ENCODE measurements at places on chromosomes 6 and 20. TPM values are rescaled to one million over a fixed set of nuclear protein-coding genes. Genes with fewer than 3 reads are reported as not detected.

- no peak for DNase-seq
- no peaks in the 10 kb centered on the region for H3K27me3 ChIP-seq
- no peak overlapping the region for H3K4me3 ChIP-seq
- no peak overlapping the region for H3K27ac ChIP-seq
Measured at GRCh38 chr6:123913863-123914262, 110.2 kb downstream of the NKAIN2 start.

DNA sequence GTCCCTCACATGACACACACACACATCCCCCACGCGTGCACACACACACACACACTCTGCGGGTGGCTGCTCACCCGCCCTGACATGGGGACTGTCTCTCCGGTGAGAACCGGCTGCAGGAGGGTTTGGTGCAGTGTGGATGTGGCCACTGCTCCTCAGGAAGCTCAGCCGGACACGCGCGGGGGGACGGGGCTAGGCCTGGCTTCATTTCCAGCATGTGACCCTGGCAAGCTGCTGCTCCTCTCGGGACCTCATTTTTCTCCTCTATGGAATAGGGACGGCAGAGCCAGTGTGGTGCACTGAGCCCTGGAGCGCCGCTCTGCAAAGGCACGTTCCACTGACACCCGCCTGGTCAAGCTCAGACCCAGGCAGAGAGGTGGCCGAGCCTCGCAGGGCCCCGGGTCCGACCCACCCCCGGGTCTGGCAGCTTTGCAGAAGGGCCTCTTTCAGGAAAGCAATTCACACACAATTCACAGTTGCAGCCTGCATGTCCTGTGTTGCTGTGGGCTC, 56.8 kb upstream of the SLCO4A1 start:
- H3K27ac ChIP-seq: no peak overlapping the region
- no peaks in the 10 kb centered on the region for H3K36me3 ChIP-seq
- H3K4me1 ChIP-seq: peaks cover 30% of the 10 kb centered on the region
- no peak for DNase-seq
- no peak overlapping the region for H3K4me3 ChIP-seq

GRCh38 chr6:83092756-83093399, 25.4 kb downstream of the DOP1A start:
- no peak for DNase-seq
- no peak overlapping the region for H3K4me3 ChIP-seq
- no peaks in the 10 kb centered on the region for H3K36me3 ChIP-seq
- H3K4me1 ChIP-seq: no peaks in the 10 kb centered on the region

GRCh38 chr20:58352468-58352867, 36.6 kb upstream of the VAPB start:
- no peak overlapping the region for H3K4me3 ChIP-seq
- peaks cover 40% of the 10 kb centered on the region for H3K36me3 ChIP-seq

- H3K27me3 ChIP-seq: no peaks in the 10 kb centered on the region
- H3K4me3 ChIP-seq: no peak overlapping the region
- no peak for DNase-seq
- no peaks in the 10 kb centered on the region for H3K36me3 ChIP-seq
- no peak overlapping the region for H3K27ac ChIP-seq
- peaks cover 23% of the 10 kb centered on the region for H3K4me1 ChIP-seq
Measured at GRCh38 chr6:118889163-118889562, 4.8 kb upstream of the ASF1A start.

DNA sequence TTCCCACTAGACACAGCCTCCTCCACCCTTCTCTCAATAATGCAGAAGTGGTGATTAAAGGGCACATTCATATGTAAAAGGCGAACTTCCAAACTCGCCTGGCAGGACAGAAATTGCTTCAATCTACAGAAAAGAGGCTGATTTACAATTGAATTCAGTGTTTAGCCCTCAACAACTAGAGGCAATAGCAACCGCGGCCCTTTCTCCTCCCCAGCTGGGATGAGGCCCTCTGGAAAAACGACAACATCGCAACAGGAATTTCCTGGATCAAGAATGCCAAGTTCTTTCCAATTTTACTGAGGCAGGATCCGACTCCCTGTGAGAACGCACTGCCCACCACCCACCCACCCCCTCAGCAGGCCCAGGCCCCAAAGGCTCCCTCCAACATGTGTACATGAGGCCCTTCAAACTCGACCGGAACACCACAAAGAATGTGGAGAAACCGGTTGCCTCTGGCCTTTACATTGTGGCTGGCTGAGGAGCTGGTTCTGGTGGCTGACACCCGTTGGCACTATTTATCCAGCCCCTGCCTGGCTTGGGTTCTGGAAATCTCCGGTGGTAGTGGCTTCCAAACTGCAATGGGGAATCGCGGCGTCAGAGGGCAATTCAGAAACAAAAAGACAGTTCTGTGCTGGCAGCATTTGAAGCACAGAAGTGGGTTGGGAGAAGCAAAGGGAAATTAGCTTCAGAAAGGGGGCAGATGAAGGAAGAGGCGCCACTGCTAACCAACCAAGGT, 36.8 kb downstream of the ZMYND8 start:
- DNase-seq: peak; percentile 96
- H3K27me3 ChIP-seq: no peaks in the 10 kb centered on the region
- peaks cover 69% of the 10 kb centered on the region for H3K4me1 ChIP-seq
- peak overlapping the region; percentile 95 for H3K27ac ChIP-seq
- H3K36me3 ChIP-seq: no peaks in the 10 kb centered on the region

DNA sequence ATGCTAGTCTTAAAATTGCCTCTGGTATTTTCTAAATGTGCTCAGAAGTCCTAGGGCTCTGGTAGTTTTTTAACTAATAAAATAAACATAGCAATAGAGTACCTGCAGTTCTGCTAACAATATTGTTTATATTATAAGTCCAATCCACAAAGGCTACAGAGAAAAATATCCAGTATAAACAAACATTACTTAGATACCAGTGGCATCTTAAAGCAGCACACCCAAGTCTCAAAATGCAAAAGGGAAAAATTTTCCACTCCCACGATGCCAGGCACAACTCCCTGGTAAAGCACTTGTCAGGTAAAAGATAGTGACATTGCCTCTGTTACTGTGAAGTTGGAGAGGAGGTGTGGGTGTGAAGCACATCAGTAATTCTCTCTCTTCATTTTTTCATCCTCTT, 123.3 kb downstream of the OGFRL1 start:
- peaks cover 24% of the 10 kb centered on the region for H3K4me1 ChIP-seq
- no peak overlapping the region for H3K4me3 ChIP-seq
- no peak overlapping the region for H3K27ac ChIP-seq
- DNase-seq: no peak
- no peaks in the 10 kb centered on the region for H3K27me3 ChIP-seq
- H3K36me3 ChIP-seq: peaks cover 27% of the 10 kb centered on the region

- peaks cover 15% of the 10 kb centered on the region for H3K27me3 ChIP-seq
- H3K4me1 ChIP-seq: no peaks in the 10 kb centered on the region
Measured at GRCh38 chr6:9315966-9316650, 880.8 kb upstream of the SLC35B3 start.

GRCh38 chr20:22921595-22922421, 113.3 kb upstream of the SSTR4 start:
- H3K4me3 ChIP-seq: peak overlapping the region; percentile 21
- H3K27ac ChIP-seq: peak overlapping the region; percentile 60
- DNase-seq: peak; percentile 95
- H3K4me1 ChIP-seq: peaks cover 24% of the 10 kb centered on the region
- H3K36me3 ChIP-seq: no peaks in the 10 kb centered on the region

DNA sequence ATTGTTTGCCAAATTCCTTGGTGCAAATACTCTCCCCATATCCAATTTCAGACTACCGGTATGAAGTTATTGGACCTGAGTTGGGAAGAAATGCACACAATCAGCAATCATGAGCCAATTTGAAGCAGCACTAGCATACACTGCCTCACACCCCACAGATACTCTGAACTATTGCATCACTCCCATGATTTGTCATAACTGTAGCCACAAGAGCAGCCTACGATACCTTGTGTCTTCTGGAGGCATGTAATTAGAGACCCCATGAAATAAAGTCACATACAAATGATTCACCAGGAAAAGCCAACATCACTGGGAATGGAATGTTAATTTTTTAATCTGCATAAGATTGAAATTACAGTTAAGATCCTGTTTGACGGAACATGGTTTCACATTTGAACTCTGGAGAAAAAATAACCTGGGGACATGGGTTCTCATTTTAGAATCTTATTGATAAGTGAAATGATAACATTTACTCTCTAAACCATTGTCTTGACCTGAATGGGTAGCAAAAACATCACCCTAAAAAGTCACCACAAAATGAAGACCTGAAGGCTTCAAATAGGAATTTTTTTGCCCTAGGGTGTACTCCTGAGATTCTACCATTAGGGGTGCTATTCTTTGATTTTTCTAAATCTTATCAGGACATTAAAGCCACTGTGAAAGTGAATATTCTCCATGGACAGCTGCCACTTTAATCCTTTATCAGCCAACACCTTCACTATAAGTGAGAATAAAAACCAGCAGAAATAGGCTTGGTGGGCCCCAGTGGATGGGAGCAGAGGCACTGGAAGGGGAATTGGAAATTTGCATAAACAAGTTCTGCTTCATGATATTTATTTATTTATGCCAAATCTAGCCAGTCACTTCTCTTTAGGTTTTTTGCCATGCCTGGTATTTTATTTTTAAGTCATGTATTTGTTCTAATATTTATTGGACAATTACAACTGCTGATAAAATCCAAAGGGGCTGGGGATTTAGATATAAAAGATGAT, 34.5 kb upstream of the HBS1L start:
- H3K27me3 ChIP-seq: no peaks in the 10 kb centered on the region
- no peak overlapping the region for H3K27ac ChIP-seq
- no peak overlapping the region for H3K4me3 ChIP-seq
- DNase-seq: peak; percentile 50
- H3K4me1 ChIP-seq: peaks cover 11% of the 10 kb centered on the region

DNA sequence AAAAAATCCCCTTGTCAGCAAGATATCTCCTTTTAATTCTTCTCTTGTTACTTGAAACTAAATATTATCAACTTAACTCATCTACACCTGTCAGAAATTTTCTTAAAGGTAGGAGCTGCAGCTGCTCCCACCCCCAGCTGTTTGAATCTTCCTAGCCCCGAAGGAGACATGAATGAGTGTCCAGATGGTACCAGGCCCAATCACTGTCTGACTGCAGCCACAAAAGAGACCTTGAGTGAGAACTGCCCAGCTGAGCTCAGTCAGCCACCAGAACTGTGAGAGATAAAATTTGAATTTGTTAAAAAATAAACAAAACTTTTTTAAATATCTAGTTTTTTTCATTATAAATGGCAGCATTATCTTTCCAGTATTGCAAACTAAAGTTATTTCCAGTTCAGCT, 84.7 kb downstream of the PRSS35 start:
- no peaks in the 10 kb centered on the region for H3K27me3 ChIP-seq
- no peak overlapping the region for H3K4me3 ChIP-seq
- H3K4me1 ChIP-seq: no peaks in the 10 kb centered on the region
- no peaks in the 10 kb centered on the region for H3K36me3 ChIP-seq
- H3K27ac ChIP-seq: no peak overlapping the region

DNA sequence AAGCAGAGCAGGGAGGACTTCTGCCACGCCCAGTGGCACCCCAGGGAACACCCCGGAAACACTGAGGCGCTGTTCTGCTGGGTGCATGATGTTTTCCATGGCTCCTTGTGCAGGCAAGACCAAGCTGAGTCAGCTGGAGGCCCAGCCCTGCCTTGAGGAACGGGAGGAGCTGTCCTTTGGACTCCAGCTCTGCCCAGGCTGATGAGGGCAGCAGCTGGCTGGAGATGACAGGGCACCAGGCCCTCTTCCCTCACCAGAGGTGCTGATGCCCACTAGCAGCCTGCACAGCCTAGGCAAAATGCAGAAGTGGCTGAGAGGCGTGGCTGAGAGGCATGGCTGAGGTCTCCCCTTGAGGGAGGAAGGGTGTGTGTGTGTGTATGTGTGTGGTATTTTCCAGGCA, 2.4 kb downstream of the C6orf132 start:
- H3K4me3 ChIP-seq: peak overlapping the region; percentile 89
- H3K27me3 ChIP-seq: no peaks in the 10 kb centered on the region
- H3K36me3 ChIP-seq: 0 out of 2 replicates have a peak, but pooled peaks cover 1% of the 10 kb centered on the region

GRCh38 chr6:82015043-82015442, 232.5 kb downstream of the IBTK start:
- no peaks in the 10 kb centered on the region for H3K27me3 ChIP-seq
- no peaks in the 10 kb centered on the region for H3K36me3 ChIP-seq
- peaks cover 34% of the 10 kb centered on the region for H3K4me1 ChIP-seq
- no peak overlapping the region for H3K4me3 ChIP-seq
- H3K27ac ChIP-seq: peak overlapping the region; percentile 21
- DNase-seq: peak; percentile 61

DNA sequence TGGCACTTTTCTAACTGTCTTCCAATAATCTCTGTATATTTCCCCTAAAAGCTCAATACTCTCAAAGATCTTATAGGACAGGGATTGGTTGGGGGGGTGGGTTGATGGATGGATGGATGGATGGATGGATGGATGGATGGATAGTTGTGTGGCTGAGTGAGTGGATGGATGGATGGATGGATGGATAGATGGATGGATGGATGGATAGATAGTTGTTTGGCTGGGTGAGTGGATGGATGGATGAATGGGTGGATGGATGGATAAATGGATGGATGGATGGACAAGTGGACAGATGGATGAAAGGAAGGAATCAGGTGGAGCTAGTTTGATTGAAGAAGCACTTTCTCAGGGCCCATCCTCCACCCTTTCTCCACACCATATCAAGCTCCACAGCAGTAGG, 388.8 kb downstream of the CDC5L start:
- no peak for DNase-seq

- H3K4me1 ChIP-seq: peaks cover 34% of the 10 kb centered on the region
- H3K27me3 ChIP-seq: no peaks in the 10 kb centered on the region
- peak overlapping the region; percentile 37 for H3K27ac ChIP-seq
- DNase-seq: peak; percentile 41
Measured at GRCh38 chr6:36739947-36740817, 42.6 kb downstream of the RAB44 start.

DNA sequence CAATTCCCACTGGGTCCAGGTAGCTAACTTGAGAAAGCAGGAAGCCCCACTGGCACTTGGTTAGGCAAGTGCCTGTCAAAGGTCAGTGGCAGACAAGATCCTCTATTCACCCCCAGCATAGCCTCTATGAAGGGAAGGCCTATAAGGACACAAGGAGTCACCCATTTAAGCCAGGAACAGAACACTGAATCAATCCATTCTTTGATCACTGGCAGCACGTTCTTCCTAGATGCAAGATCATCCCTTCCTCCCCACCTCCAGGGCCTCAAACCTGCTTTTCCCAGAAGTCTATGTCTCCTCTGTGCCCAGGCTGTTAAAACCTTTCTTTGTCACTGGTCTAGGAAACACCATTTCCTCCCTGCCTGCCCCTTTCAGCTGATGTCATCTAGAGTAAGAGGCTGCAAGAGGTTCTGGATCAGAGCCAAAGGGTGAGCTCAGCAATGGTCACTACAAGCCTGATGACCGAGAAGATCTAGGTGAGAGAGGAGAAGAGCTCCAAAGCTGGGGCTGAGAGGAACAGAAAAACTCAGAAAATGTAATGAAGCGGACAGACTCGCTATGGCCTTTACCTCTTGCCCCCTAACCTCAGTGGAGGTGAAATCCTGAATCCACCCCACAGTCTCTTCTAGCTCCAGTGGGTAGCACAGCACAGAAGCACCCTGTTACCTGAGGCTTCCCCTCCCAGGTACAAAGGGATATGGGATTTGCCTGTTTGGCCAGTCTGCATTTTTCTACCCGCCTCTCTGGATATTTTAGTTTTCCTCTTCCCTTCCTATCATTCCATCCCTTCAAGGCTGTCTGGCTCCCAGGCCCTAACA, 1.8 kb downstream of the GTPBP2 start:
- peak overlapping the region; percentile 68 for H3K27ac ChIP-seq
- no peaks in the 10 kb centered on the region for H3K27me3 ChIP-seq
- peaks cover 30% of the 10 kb centered on the region for H3K36me3 ChIP-seq
- peak; percentile 97 for DNase-seq
- H3K4me1 ChIP-seq: peaks cover 27% of the 10 kb centered on the region

The FAM209B gene
- not detected for total RNA-seq

The ELOVL4 gene
- total RNA-seq: 1.6 TPM

The MOG gene
- not detected for total RNA-seq

The PRDM13 gene
- total RNA-seq: not detected

The PACRG gene
- total RNA-seq: not detected

The SPTLC3 gene
- total RNA-seq: 16.3 TPM

The SIGLEC1 gene
- total RNA-seq: not detected

Data from PC-3 (cell line).